ENCODE measurements at places on chromosomes 1 and 21.
A peak's percentile ranks its signal among the peaks of the same experiment; 100 is the strongest.

GRCh38 chr1:174964261-174964971 lies 35.3 kb upstream of the CACYBP start:
- DNase-seq: no peak

- no peak for DNase-seq
These were observed 93.0 kb upstream of the TTC34 start for GRCh38 chr1:2894381-2895041.

GRCh38 chr1:180156631-180157091 lies 2.0 kb downstream of the QSOX1 start:
- DNase-seq: no peak

DNA sequence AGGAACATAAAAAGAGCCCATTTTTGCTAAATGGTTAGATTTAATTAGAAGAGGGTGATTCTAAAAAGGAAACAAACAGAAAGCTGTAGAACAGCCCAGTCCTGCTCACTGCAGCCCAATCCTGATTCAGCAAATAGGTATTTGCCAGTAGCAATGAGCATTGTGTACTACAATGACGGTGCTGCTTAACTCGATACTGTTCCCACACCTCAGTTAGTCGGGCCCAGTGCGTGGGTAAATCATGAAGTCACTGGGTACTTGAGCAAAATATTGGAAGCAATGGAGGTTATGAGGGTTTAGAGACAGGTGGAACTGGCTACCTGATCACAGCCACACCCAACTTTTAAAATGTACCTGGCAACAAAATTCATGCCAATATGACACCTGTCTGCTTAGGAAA lies 101.5 kb upstream of the ADGRL2 start:
- no peak for DNase-seq

DNA sequence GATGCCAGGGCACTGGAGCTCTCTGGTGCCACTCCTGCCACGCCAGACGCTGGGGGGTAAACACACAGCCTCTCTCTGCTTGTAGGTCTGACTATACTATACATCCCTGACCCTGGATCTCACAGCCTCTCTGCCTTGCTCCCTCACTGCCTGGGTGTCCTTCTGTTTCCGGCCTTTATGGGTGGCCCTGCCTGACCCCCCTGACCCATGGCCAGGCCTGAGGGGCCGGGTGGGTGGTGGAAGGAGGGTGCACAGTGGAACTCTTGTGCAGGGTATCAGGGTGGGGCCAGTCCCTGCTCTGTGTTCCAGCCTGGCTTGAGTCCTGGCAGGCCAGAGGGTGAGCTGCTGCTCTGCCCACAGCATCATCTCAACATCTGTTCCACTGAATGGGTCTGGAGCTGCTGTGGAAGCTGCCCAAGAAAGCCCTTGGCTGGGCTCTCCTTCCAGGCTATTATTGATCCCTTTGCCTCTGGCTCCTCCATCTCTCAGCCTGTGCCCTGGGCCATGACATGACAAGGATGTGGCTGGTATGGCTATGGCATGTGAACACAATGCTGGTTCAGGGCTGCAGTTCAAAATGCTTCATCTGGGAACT lies 17.2 kb upstream of the SYNC start:
- DNase-seq: no peak

DNA sequence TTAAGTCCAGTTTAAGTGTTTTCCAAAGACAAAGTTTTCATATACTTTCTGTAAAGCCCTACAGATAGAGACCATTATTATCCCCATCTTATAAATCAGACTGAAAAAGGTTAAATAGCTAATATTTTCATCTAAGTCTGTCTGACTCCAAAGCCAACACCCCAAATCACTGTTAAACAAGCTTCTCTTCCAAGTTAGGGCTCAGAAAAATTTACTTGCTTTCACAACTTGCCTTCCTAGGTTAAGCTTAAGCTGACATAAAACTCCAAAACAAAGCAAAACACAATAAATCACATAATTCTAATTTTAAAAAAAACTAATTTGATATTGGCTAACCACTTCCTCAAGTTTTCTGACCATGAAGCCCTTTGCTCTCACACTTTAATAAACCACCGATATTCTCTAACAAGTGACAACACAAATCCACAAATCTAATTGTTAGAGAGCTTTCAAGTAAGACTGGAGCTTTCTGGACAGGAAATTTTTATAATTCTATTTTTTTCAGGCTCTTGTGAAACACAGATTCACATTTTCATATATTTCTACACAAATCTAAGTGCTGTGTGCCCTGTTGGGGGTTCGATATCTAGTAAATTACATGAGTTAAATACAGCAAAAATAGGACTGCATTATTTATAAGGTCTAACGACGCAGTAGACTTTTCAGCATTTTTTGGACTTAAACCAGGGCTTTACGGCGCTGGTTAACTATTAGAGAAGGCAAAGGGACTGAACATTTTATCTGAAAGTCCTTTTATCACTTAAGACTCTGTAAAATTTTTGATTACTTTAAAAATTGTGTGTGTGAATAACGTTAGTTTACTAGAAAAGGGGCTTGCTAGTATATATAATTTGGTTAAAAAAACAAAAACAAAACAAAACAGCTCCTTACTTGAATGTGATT lies 2.1 kb downstream of the GNG12 start:
- DNase-seq: no peak

DNA sequence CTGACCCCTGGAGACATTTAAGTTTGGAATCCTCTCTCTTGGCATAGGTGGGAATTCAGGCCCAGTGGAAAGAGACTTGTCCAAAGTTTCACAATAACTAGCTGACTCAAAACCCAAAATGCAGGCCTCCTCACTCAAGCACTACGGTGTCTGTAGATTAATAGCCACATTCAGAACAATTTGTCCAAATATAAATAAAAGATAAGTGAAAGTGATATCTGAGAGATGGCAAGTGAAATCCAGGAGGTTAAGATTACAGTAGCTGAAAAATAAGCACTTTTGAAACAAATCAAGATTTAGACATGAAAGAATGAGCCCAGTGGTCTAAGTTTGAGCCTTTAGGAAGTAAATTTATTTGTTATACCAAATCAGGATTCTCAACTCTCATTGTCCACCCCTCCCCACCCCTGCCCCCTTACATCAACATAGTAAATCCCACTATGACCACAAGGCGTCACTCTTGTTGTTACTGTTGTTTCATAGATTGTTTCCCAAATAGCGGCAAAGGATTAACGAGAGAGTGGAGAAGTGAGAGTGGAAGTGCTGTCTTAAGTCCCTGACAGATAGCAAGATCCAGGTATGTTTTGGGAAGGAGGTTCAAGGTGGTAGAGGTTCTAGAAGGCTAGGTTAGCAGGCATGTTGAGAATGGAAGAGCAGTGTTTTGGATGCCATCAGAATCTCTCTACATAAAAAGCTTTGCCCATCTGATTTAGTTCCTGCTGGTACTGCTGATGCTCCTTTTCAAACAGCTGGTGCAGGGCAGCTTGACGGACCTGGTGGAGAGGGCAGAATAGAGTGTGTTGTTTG lies 7.1 kb upstream of the TPM3 start:
- peak; percentile 46 for DNase-seq

GRCh38 chr1:59199719-59200376 lies 97.0 kb upstream of the FGGY start:
- no peak for DNase-seq

- DNase-seq: peak; percentile 54
These were observed 37.6 kb downstream of the PIK3CD start for GRCh38 chr1:9689011-9689706.

- no peak for DNase-seq
These were observed 1001.3 kb upstream of the ADGRL2 start for GRCh38 chr1:80799457-80799856.

- no peak for DNase-seq
These were observed 16.9 kb downstream of the CHRNB2 start for GRCh38 chr1:154584267-154584994.

DNA sequence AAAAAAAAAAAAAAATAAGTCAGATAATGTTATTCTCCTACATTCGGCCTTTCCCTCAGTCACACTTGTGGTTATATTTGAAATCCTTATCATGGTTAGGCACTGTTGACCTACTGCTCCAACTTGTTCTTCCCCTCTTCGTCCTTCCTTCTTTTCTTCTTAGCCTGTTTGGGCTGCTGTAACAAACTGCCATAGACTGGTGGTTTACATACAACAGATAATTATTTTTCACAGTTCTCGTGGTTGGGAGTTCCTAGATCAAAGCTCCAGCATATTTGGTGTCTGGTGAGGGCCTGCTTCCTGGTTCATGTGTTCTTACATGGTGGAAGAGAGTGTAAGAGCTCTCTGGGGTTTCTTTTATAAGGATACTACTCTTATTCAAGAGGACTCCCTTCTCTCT lies 73.4 kb downstream of the RABGAP1L start:
- no peak for DNase-seq

DNA sequence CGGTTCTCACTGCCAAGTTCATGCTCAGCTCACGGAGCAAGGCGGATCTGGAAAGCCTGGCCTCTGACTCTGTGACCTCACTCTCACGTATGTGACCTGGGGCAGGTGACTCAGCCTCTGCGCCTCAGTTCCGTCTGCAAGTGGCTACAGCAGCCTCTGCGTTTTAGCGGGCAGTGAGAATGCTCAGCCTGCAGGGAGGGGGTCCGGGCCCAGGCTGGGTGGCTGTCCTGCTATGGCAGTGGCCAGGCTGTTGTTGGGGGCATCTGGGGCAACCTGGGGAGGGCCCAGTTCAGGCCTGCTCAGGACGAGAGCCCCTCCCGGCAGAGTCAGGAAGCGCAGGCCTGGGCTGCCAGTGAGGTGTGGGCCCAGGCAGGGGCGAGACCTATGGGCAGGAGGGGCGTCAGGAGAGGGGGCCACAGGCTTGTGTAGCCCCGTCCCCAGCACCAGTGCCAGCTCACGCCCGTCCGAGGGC lies 27.9 kb downstream of the ARHGEF16 start:
- no peak for DNase-seq

- DNase-seq: no peak
These were observed 16.2 kb downstream of the TTC39A start for GRCh38 chr1:51313961-51314777.

DNA sequence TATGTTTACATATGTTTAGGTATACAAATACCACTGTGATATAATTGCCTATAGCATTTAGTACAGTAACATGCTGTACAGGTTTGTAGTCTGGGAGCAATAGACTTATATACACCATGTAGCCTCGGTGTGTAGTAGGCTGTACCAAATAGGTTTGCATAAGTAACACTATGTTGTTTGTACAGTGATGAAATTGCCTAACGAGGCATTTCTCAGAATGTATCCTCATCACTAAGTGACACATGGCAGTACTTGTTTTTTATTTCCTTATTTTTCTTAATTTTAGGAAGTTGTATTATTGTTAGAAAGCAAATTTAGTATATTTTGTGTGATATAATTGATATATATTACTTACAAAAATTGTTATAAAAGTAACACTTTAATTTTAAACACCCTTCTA lies 840.9 kb downstream of the LTN1 start:
- no peak for DNase-seq

GRCh38 chr1:13708380-13708982 lies 8.5 kb downstream of the PRDM2 start:
- no peak for DNase-seq

GRCh38 chr1:53964109-53964508 lies 18.0 kb downstream of the LRRC42 start:
- no peak for DNase-seq

DNA sequence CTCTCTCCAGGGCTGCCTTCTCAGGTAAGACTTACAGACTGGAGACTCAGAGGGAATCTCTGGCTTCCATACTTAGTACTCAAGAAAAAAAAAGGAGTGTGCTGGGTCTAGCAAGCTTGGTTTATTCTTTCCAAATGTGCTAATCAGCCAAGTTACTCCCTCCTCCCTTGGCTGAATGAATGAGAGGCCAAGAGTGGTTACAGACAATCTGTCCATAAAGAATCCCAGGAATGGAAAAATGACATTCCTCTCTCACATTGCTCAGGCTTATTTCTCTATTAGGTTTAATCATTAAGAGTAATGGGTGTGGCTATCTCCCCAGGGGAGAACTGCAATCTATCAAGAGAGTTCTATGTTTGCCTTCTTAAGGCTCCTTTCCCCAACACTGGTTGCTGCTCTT lies 547.3 kb upstream of the PLXNA2 start:
- no peak for DNase-seq

DNA sequence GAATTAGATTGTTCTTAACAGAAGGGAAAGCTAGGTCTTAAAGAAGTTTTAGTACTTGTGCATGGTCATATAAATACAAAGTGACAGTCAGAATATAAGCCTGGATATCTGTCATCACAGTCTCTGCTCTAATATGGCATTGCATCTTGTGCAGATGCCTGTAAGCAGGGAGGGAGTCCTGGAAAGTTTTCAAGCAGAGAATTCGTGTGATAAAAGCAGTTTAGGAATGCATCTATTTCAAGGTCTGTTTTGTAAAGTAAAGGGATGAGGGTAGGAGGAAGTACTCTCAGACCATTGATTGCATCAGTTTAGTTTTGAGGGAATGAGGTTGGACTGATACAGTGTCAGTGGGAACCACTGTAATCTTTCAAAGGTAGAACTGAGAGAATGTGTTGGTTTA lies 30.6 kb downstream of the IARS2 start:
- no peak for DNase-seq

DNA sequence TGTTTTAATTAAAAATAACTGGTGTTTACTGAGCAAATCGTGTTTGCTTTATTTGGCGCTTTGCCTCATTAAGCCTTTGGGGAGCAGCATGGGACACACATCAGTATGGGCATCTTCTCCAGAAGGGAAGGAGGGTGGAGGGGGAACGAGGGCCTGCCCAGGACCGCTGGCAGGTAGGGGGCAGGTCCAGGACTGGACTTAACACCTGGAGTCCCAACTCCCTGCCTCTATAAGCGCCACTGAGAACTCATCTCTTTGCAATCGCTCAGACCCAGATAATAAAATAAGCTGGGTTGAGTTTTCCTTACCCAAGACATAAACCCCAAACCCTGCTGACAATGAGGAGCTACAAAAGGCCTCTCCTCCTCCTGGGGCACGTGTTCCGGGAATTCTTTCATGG lies 15.1 kb downstream of the ABCG1 start:
- no peak for DNase-seq

GRCh38 chr1:156743367-156744302 lies 2.7 kb upstream of the MRPL24 start:
- DNase-seq: no peak

- no peak for DNase-seq
These were observed 19.9 kb upstream of the ERICH3 start for GRCh38 chr1:74693473-74693872.

- no peak for DNase-seq
These were observed 439.3 kb downstream of the USP25 start for GRCh38 chr21:16169102-16169511.

DNA sequence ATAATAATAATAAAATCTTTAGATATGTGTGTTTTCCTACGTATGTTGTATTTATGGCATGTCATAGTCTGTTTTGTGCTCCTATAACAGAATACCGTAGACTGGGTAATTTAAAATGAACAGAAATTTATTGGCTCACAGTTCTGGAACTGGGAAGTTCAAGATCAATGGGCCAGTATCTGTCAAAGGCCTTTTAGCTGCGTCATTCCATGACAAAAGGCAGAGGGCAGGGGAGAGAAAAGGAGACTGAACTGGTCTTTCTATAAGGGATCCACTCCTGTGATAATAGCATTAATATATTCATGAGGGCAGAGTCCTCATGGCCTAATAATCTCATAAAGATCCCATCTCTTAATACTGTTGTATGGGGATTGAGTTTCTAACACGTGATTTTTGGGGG lies 7.1 kb upstream of the SFT2D2 start:
- DNase-seq: no peak

- no peak for DNase-seq
These were observed 3.0 kb downstream of the APP start for GRCh38 chr21:26167593-26167992.

Measured in NCI-H1436 (cell line).